ENCODE measurements at places on chromosomes 3 and 15. TPM values are rescaled to one million over a fixed set of nuclear protein-coding genes. Genes with fewer than 3 reads are reported as not detected.

- DNase-seq = no peak
These were observed 378.4 kb upstream of the CNTN3 start for GRCh38 chr3:74992898-74993297.

The KCNMB2 gene
- total RNA-seq = not detected

GRCh38 chr3:18445401-18446148, 20.4 kb upstream of the SATB1 start:
- DNase-seq = no peak

The ITGA11 gene
- total RNA-seq = 7.0 TPM

The ALDH1L1 gene
- total RNA-seq = 34.5 TPM

The CPLX3 gene
- total RNA-seq = not detected

GRCh38 chr3:193906849-193907410, 229.0 kb upstream of the HES1 start:
- DNase-seq = no peak

DNA sequence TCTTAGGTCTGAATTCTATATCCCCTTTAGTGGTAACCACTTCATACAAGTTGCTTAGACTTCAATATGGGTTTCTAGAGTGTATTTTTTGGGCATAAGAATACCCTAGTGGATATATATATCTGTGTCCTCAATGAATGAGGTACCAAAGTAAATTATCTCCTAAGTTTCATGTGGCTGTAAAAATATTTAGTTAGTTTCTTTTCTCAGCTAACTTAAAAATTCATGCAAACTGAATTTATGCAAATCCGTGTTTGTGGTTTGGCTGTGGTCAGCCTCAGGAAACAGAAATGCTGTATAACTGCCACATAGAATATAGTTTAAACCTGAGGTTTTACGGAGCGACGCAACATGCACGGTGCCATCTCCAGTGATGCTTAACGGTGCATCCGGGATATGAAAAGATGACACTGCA, 80.3 kb downstream of the PEX5L start:
- no peak for DNase-seq

GRCh38 chr3:114451561-114452018, 157.8 kb downstream of the TIGIT start:
- peak; percentile 49 for DNase-seq

The POLQ gene
- total RNA-seq = under 0.01 TPM

DNA sequence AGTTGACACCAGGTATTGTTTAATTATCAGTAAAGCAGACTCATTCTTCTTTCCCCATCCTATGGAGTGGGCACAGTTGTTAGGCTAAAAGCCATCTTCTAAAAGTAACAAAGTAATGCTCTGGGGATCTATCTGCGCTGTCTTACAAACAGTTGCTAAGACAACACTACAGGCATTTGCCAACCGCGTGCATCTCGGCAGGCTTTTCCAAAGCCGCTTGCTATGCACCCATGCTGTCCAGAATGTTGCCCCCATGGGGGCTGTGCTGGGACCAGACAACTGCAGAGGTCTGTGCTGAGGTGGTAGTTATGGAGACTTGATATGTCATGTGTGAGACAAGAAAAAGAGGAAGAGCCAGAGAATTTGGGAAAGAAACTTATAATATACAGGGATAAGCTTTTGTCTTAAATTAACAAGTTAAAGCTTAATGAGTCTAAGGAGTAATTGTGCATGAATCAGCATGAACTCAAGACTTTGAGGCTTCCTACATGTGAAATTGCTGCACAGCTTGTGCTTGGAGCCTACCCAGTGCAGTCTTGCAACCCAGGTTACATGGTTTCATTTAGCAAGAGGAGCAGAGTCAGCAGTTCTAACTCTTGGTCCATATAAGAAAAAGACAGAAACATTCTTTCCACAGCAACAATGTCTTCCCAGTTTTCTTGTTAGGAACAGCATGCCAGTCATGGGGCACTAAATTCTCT, 38.9 kb upstream of the DCLK3 start:
- no peak for DNase-seq

The TM4SF1 gene
- total RNA-seq = 195 TPM

The FOXL2NB gene
- total RNA-seq = not detected

DNA sequence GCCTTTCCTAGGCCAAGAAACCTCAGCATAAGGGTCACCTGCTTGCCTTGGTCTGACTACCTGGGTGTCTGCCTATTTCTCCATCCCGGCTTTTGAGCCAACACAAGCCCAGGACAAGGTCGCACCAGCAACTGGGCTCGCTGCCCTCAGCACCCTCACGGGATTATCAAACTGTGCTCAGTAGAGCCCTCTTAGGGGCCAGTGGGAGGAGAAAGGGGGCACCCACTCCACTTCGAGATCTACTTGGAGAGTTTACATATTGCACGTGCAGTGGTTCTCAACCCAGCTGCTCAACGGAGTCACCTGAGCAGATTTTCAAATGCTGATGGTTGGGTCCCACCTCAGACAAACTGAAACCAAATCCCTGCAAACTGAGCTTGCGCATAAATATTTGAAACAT, 31.1 kb downstream of the TSPAN3 start:
- DNase-seq = no peak

The GHSR gene
- not detected for total RNA-seq

DNA sequence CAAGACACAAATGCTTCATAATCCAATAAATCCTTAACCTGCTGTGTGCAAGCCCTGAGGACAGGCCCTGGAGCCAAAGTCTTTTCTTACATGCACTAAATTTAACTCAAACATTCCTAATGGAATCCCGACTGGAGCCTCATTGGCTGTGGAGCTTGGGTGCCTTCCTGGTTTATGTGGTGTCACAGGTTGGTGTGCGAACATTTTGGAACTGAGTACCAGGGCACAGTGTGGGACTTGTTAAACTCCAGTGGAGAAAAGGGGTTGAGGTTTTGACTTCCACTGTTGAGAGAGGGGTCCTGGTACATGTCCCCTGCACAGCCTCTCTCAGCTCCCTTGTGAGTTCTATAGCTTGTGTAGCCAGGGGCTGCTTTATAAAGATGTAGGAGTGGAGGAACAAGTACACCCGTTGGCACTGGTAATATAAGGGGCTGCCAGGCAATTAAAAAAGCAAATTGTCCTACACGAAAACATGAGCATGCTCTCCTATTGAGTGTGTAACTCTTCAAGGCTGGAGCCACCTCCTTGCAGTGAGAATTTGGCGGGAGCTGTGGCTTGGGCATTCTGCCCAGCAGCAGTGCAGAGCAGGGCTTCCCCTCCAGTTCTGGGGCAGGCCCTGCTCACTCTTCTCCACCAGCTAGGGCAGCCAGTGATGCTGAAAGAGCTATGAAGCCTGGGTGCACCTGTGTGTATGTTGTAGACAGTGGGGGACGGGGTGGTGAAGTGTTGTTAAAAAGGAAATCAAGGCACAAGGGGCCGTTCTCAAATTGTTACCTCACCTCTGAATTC, 218.1 kb downstream of the CLSTN2 start:
- no peak for DNase-seq

- no peak for DNase-seq
These were observed 37.6 kb upstream of the TRIM71 start for GRCh38 chr3:32780071-32780734.

The CHL1 gene
- 156 TPM for total RNA-seq

DNA sequence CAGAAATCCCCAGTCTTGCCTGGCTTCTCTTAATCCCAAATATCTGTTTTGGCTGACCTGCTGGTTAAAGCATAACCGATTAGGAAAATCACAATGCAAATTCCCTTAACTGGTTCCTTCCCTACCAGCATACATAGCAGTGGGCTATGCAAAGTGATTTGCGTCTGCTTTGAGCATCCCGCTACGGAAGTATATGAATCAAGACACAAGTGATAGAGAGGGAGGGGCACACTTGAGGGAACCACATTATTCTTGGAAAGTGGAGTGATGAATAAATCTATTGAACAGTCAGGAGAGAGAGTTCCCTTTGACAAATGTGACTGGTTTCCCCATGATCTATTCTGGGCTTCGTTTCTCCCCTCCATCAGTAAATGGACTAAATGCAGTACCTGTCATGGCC, 119.6 kb upstream of the C15orf61 start:
- no peak for DNase-seq

DNA sequence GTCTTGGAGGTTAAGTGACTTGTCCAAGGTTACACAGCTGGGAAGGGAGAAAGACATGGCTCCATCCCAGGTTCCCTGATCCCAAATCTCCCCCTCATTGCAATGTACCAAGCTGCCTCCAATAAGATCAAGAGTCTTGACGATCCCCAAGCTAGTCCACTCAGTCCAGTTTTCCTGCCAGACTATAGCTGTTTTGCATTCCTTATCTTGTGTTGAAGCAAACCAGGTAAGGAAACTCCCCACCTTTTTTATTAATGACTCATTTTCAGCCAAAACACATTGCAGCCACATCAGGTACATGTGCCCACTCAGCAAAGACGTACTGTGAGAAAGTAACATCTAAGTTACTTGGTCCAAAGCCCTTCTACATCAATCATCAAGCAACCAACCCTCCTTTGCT, 41.9 kb downstream of the LIPC start:
- DNase-seq = no peak

GRCh38 chr15:41438206-41438605, 21.3 kb downstream of the RTF1 start:
- DNase-seq = no peak

The PLCB2 gene
- 42.3 TPM for total RNA-seq

The STRIT1 gene
- total RNA-seq = not detected

DNA sequence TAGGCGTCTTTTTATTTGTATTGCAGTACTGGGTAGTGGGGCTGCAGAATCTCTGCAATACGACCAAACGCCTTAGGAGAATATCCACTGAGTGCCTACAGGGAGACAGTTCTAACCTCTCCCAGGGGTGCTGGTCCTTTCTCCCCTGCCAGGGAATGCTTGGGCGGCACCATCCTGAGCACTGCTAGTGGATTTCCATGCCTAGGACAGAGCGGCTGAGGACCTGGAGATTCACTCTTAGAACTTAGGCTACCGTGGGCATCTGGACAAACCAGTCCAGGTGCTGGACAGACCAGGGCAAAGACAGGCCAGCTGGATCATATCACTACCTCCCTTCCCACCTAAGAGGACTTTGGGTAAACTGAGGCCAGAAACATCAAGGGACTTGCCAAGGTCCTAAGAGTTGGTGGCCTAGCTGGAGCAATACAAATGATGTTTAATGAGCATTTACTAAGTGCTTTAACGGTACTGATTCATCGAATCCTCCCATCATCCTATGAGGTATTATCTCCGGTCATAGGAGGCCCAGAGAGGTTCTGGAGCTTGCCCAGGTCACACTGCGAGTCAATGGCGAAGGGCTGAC, 902 bp downstream of the TMEM44 start:
- no peak for DNase-seq

The UCN2 gene
- not detected for total RNA-seq

- DNase-seq = no peak
These were observed 272.9 kb upstream of the KCNMB2 start for GRCh38 chr3:178263236-178263916.

The GP9 gene
- not detected for total RNA-seq

- DNase-seq = peak; percentile 15
These were observed 25.5 kb upstream of the SNRPA1 start for GRCh38 chr15:101320501-101321052.

- no peak for DNase-seq
These were observed 1.2 kb downstream of the CGNL1 start for GRCh38 chr15:57377478-57377847.

DNA sequence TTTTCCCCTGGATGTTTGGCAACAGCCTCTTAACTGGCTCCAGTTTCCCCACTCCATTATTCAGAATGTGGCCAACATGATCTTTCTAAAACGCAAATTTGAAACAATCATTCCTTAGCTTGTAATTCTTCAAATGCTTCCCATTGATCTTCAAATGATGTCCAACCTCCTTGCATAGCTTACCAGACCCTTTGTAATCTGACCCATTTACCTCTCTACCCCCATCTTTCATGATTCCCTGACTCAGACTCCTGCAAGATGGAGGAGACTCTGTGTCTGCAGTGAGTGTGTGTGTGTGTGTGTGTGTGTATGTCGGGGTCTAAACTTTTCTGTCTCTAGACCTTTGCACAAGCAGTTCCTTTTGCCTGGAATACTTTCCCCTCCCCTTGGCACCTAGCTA, 515.7 kb upstream of the PROK2 start:
- DNase-seq = no peak

GRCh38 chr3:102237838-102238237, 197.0 kb upstream of the ZPLD1 start:
- no peak for DNase-seq

DNA sequence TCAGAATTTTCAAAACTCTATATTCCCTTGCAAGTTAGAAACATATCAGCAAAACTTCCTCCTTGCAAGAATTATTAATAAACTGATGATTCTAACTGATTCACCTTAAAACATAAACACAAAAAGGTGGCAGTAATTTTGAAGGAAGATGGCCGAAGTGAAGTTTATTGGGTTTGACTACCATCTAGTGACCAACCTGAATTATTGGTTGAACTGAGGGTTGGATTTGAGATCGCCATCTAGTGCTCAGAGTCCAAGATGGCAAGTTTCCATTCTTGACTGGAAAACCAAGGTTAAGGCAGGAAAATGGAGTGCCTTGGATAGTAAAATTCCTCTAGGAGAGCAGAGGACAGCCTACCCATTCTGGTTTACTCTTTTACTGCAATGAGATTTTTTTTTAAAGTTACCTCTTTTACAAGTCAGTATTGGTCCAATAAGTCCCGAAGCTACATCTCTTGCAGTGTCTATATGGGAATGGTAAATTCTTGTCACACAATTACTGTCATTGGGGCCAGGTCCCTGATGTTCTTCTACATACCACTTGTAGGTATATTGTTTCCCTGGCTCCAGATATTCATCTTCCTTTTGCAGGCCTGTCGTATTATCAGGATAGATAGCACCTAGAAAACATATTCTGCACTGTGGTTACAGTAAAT, 51.6 kb upstream of the CP start:
- DNase-seq = no peak

DNA sequence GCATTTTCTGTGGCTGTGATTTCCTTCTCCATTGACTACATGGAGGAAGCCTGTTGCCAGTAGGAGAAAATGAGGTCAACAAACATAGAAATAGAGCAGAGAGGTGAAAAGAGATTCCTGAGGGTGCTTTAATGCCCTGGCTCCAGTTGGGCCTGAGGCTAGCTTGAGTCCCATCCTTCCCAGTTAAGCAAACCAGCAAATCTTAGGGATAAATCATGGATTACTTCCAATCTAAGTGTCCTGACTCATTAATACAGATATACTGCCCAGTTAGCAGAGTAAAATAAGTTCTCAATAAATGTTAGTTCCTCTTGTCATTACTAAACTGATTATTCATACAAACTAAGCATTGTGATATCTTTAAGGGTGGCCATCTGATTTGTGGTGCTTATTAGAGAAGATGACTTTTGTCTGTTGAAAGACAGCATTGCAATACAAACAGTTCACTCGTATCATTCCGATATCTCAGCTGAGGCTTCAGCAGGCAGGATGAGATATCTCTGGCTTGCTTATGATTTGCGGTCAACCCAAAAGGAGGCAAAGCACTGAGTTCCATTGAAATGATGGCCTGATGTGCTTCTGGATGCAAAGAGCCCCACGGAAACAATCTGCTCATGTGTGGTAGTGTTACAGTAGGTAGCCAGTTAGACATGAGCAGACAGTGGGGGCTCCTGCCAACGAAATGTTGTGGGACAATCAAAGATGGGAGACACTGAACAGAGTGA, 6.6 kb upstream of the STARD5 start:
- no peak for DNase-seq
